NCI-H226 (cell line): ENCODE measurements at places on chromosomes 2 and 18.

- DNase-seq = no peak
Measured at GRCh38 chr2:182446087-182446486, 19.3 kb upstream of the PDE1A start.

GRCh38 chr18:32346671-32347070 is 124.0 kb downstream of the GAREM1 start:
- no peak for DNase-seq

- DNase-seq = no peak
Measured at GRCh38 chr2:74278176-74278575, 65.0 kb downstream of the SLC4A5 start.

- DNase-seq = no peak
Measured at GRCh38 chr2:174076040-174076439, 110.9 kb upstream of the SP3 start.

- DNase-seq = no peak
Measured at GRCh38 chr2:219356834-219357233, 24.3 kb upstream of the RESP18 start.

DNA sequence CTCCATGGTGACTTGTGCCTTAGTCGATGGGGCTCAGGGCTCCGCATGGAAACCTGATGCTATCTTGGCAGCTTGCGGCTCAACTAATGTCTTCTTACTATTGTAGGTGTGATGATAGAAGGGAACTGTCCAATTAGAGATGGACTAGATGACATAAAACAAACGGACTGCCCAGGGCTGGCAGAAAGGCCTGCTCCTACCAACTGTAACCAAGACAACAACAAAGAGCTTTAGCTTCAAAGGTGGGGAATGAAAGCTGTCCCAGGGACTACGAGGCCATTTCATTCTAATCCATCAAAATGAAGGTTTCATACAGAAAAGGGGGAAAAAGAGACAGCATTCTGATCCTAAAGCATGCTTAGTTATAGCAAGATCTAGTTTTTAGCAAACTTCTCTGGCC is 186.9 kb upstream of the ACAA2 start:
- DNase-seq = no peak

DNA sequence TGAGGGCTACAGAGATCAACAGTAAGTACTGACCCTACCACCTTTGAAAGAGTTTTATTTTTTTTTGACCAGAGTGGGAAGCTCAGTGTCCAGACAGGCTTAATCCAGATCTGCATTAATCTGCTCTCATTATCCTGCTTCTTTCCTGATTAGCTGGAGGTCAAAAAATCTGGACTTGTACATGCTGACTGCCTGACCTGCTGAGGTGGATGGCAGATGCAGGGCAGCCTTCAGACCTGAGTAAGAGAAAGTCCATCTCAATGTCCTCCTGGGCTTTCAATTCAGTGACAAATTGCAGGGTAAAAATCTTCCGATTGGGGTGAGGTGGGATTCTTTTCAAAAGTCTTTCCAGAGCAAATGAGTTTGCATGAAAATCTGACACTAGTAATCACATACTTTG is 998.8 kb upstream of the PIK3C3 start:
- DNase-seq = no peak

DNA sequence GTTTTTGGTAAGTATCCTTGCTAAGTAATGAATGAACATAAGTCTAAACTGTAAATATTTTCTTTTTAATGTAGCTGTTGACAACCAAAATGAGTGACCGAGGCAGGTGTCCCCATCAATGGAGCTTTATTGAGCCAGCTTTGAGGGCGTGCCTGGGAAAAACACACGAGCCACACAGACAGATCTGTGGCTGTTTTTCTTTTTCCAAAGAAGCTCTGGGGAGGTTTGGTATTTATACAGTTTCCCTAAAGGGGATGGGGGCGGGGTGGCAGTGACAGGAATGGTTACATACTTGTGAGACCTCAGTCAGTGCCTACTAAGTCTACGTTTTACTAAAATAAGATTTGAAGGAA is 11.2 kb downstream of the DBI start:
- DNase-seq = no peak

- no peak for DNase-seq
Measured at GRCh38 chr2:138079976-138080375, 115.7 kb downstream of the HNMT start.

DNA sequence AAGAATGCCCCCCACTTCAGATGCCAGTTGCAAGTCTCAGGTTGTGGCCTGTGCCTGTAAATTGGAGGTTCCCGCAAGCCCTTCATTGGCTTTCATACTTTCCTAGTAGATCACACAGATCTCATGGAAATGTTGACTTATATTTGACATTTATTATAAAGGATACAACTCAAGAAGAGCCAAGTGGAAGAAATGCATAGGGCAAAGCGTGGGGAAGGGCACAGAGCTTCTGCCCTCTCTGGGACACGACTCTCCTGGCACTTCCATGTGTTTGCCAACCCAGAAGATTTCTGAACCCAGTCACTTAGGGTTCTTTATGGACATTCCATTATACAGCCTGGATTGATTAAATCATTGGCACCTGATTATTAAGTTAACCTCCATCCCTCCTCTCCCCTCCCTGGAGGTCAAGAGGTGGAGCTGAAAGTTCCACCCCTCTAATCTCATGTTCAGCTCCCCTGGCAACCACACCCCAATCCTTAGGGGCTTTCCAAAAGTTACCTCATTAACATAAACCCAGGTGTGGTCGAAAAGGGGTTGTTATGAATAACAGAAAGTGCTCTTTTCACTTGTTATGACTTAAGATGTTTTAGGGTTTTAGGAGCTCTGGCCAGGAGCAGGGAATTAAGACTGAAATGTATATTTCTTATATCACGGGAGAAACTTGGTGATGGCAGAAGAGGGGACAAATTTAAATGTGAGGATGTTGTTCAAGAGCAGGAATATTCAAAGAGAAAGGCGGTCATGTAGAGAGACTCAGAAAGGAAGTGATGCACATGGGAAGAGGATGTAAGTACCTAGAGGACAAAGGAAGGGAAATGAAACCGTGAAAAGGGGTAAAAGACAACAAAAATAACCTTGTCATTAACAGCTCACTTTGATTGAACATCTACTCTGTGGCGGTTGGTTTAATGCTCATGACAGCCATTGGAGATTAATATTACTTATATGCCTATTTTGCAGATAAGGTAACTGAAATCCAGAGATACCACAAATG is 31.8 kb downstream of the SP100 start:
- DNase-seq = no peak

DNA sequence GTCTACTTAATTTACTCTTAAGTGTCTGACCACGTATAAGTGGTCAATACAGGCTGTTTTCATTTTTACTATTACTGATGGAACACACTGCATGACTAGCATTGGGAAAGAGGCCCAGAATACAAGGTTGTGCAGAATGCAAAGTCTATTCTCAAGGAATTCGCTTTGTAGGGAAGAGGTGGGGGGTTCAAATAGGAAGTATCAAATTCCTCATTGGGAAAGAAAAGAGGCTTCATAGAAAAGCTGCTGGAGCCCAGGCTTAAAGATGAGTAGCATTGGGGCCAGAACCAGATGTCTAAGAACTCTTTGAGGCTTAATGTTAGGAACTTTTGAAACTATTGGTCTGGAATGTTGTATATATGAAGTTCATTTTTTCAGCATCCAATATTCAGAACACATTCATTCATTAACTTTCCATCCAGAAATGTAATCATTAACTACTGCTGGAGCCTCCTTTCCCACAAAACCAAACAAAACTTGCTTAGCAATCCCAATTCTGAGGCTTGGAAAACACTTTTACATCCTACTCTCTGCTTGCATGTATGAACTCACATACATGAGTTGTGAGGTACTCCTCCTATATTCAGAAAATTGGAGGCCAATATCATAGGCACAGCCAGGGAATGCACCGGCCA is 994 bp upstream of the LRATD1 start:
- no peak for DNase-seq

GRCh38 chr2:185813707-185814106 is 75.1 kb downstream of the FSIP2 start:
- no peak for DNase-seq

- DNase-seq = no peak
Measured at GRCh38 chr2:95158891-95159619, 593 bp downstream of the ZNF514 start.

GRCh38 chr2:60517446-60517845 is 36.0 kb downstream of the BCL11A start:
- DNase-seq = no peak

DNA sequence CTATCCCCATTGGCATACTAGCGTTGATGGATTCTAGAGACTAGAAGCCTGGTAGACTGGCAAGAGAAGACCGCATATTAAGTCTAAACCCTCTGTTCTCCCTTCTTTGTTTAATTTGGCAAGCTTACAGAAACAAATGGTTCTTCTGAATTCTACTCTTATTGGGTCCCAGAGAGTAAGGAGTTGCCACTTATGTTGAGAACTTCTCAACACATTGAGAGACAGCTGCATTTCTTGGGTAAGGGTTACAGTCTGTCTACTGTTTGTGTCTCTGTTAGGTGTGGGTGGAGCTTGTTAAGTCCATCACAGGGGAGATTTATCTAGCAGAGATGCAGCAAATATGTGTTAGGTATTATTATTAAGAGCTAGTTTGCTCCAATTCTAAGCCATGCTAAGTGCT is 435.8 kb upstream of the MEIS1 start:
- no peak for DNase-seq

DNA sequence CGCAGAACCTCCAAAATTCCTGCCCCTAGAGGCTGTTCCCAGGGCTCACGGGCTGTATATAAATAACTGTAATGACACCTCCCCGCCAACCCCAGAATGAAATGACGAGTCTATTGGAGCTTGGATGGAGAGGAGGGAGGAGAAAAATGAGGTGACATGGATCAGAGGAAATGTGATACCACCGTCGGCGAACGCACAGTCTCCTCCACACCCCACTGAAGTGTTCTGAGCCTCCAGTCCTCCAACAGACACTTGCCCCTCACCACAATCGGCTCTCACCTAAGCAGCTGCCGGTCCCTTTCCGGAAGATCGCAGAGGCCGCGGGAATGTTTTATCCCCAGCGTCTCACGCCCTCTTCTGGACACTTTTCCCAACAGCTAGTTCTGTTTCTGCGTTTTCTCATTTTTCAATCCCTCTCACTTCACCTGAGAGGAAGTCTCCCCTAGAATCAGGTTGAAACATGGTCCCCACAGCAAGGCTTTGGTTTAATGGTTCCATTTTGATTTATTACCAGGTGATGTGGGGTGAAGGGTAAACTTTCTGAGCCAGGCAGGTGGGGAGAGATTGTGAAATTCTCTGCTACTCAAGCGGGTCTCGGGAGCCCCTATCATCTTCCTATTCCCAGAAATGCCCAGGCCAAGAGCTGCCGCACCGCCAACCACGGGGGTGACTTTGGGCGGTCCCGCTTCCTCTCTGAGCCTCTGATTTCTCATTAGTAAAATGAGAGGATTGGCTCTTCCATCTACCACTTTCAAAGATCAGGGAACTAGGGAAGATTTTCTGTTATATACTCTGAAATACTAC is 9.1 kb upstream of the MYO5B start:
- DNase-seq = no peak

GRCh38 chr18:76984193-76985155 is 148.1 kb downstream of the MBP start:
- no peak for DNase-seq

DNA sequence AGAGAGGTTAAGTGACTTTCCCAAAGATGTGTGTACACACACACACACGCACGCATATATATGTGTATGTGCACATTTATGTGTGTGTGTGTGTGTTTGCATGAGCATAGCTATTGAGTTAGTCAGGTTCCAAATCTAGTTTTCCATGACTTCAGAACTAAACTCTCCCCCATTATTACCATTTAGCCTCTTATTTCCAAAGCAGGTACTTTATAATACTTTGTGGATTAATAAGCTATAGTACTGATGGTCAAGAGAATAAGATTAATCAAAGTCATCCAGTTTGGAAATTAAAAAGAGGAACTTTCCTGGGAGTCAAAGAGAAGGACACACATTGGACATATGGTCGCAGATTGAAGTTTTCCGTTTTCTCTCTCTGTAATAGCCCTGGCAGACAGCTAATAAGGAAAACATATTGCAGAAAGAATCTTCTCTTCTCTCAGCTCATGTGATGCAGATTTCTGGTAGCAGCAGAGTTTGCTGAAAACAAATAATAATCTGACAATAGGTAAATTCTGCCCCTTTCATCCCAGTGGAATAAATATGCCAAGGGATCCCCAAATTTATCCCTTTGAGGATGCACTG is 410.9 kb upstream of the TCF4 start:
- no peak for DNase-seq

DNA sequence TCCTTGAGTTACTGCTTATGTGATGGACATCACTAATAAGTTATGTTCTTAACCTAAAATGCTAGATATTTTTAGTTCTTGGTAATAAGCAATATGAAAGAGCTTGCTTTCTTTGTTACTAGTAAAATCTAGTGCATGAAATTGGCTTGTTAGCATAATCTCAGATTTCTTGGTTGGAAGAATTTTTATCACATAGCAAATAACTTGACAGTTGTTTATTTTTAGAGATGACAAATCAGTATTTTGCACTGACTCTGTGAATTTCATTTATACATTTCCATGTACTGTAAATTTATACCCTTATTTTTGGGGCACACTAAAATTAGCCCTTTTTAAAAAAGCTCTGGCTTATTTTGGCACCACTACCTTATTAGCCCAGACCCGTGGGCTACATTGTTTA is 45.6 kb downstream of the LCLAT1 start:
- DNase-seq = no peak

GRCh38 chr2:105254531-105255210 is 13.1 kb downstream of the GPR45 start:
- no peak for DNase-seq

- peak; percentile 94 for DNase-seq
Measured at GRCh38 chr2:45176390-45176789, 167.1 kb upstream of the SIX2 start.

DNA sequence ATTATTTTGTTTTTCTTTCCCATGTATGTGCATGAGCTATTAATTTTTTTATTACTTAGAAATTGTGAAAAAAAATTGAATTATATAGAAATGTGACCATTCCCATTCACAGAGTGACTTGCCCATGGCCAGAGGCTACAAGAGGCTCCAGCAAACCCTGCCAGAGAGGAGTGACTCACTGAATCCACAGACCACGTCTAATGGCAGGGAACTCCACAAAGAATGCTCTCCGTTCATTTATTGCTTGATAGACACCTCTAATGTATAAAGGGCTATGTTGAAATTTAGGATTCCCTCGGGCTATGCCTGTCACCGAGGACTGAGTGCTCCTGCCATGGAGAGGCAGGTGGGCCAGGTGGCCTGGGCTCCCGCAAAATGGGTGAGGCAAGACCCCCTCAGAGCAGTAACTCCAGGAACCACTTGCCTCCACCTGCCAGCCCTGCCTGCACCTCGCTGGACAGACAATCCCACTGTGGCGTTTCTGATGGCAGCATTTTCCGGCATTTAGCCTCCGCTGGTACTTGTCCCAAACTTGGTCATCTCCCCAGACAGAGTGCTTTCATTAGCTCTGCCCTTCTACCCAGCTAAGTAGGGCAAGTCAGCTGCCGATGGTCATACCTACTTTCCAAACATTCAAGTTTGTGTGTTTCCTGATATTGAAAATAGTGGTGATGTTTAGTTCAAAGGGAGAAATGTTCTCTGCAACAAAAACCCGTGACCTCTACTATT is 200.3 kb downstream of the PRKCE start:
- peak; percentile 59 for DNase-seq

DNA sequence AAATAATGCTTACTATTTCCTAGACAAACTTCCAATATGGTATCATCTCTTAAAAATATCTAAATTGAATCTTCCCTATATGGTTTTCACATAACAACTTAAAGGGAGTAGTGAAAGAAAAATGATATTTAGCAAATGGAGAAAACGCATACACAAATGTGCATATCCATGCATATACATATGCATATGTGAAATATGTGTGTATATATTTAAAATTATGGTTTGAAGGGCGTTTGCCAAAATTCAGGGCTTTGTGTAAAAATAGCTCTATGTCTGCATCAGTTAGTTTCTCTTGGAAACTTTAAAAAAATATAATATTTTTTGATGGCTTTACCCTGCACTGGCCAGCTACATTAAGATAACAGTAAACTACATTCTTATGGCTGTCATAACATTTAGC is 986.7 kb downstream of the BCL11A start:
- no peak for DNase-seq
